A172 (cell line): ENCODE measurements at places on chromosomes 2 and 18. TPM values are rescaled to one million over a fixed set of nuclear protein-coding genes. Genes with fewer than 3 reads are reported as not detected.
A peak's percentile ranks its signal among the peaks of the same experiment; 100 is the strongest.

GRCh38 chr2:126100962-126101361 lies 555.0 kb upstream of the GYPC start:
- DNase-seq = no peak

DNA sequence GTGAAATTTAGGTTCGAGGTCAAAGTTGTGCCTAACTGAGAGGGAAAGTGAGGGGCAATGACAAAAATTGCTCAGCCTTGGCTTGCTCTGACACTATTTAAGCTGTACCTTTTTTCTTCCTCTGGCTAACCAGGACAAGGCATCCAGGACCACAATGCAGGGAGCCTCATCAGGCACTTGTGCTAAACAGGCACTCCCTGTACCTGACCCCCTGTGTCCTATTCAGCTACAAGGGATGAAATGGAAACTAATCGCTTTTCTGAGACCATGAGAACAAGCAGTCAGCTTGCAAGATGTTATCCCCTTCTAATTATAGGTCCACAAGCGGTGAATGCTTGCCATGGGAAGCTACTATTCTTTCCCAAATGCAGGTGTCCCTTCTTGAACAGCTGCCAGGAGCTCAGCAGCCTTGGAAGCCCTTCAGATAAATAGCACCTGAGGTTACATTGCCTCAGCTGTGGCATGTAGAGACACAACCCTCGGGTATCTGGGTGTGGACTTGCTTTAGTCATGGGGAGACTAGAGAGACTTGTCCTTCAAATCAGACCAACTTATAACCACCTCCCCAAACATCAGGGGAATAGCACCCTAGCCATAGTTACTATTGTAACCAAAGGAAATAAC lies 19.1 kb upstream of the ITGA6 start:
- DNase-seq = no peak

GRCh38 chr18:48472610-48473009 lies 63.4 kb upstream of the ZBTB7C start:
- DNase-seq = no peak

DNA sequence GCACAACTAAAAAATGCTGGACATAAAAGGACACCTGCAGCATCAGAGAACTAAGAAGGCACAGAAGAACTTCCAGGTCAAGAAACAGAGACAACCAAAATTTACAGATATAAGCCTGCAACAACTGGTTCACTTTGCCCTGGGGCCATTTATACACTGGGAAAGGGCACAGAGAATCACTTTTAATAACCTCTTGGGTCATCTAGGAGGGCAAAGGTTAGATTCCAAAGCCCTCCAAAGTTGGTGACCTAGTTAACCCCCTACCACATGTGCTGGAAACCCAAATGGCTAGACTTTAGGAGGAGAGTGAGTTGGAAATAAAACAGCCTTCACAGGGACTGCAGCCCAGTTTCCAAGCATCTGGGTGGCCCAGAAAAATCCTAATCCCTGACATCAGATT lies 3.3 kb downstream of the RNU4ATAC start:
- DNase-seq = no peak

DNA sequence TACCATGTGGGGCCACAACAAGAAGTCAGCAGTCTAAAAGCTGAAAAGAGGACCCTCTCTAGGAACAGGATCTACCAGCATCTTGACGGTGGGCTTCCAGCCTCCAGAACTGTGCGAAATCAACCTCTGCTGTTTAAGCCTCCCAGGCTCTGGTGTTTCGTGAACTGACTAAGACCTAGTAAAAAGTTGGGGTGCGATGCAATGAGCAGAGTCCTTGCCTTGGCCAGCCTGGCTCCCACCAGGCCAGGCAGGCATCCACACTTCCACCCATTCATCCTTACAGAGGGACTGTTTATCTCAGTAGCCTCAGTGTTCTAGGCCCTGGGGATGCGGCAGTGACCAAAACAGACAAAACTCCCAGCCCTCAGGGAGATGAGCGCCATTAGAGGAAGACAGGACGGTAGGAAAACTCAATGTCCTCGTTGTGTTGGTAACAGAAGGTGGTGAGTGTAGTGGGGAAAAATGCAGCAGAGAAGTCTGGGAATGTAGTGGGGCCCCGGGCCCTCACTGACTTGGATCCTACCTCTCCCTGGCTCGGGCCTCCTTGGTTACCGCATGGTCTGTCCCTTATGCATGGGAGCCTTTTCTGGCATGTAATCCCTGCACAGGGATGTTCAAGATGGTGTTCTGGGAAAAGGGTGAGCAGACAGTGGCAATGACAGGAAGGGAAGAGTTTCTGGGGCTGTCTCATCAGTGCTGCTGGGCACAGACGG lies 271.8 kb upstream of the HS6ST1 start:
- DNase-seq = no peak

DNA sequence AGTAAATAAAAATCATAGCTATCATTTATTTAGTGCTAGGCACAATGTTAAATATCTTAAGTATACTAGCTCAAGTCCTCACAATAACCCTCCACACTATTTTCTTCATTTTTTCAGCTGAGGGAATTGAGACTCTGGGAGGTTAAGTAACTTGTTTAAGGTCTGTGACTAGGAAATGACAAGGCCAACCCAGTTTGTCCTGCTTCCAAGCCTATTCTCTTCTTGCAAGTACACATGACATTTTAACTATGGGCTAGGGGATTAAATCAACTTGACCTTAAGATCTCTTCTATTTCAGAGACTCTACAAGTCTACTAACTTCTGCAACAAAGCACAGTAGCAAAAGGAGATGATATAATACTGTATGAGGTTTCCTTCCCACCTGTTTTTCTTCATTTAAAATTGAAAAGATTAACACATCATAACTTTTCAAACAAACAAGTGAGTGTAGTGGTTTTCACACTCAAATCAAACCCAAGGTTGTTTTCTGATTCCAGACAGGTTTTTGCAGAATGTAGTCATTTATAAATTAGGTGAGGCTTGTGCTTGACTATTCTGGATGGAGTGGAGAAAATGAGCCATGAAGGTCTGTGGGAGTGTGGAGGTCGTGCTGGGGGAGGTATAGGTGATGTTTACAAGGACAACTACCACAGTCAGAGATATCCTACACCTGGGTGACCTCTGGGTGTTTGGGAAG lies 57.0 kb downstream of the CD28 start:
- DNase-seq = no peak

GRCh38 chr18:58025733-58026132 lies 18.3 kb upstream of the NEDD4L start:
- peak; percentile 29 for DNase-seq

DNA sequence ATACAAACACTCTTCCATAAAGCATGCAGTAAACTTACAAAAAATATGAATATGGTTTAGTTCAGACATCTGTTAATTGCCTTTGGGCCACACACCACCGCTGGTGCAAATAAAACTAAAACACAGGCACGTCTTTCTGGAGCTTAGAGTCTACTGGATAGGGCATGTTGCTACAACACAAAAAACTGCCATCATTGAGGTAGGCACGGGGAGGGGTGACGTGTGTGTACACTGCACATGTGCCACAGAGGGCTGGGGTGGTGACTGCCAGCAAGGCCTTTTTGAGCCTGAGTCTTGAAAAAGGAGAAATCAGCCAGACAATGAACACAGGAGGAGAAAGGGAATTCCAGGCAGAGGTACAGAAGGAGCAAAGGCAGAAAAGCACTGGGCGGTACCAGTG lies 5.1 kb downstream of the SERPINE2 start:
- DNase-seq = no peak

DNA sequence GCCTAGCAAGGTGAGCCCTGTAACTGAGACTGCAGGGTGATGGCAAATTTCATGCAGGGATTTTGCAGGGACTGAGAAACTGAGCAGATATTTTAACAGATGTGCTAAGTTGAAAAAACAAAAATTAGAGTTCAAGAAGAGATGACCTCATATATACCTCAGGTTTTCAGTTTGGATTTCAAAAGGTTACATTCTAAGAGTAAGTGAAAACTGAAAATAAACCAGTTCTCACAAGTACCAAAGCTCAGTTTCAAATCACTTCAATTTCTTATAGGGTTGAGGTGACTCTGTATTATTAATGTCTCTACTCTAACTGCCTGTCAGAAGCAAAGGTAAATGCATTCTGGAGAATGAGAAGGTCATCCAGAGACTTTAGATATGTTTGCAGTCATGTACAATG lies 237.4 kb upstream of the VRK2 start:
- no peak for DNase-seq

DNA sequence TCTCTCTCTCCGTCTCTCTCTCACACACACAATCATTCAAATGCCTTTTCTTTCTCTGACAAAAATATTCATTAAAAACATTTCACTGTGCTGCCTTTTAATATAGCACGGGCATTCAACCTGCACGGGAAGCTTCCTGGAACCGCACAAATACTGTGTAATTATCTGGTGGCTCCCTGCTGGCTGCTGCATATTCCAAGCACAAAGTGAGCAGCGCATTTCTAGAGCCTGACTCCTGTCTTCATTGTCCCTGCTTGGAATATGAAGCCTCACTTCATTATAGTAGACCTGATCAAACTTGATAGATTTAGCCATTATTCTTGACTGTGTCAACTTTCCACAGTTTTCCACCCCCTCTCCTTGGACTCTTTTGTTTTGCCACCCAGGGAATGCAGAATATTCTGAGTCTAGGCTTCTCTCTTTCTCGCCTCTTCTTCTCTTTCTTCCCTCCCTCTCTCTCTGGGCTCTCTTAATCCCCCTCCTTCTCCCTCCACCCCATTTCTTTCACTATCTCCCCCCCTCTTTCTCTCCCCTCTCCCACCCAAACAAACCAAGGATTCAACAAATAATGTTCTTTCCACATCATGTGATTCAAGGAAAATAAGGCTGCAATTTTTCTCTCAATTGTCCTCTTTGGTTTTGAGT lies 672.1 kb upstream of the FANCL start:
- DNase-seq = no peak

DNA sequence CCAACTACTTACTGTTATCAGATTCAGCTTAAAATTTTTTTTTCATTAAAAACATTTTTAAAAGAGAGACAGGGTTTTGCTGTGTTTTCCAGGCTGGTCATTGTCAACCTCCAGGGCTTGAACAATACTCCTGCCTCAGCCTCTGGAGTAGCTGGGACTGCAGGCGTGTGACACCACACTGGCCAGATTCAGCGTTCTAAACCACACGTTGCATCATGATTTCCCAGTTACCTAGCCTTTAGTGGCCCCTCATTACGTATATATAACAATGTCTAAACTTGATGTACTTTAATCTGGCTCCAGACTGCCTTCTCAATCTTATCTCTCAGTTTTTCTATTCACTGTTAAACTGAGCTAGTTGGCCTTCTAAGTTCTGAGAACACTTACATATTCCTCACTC lies 89.6 kb downstream of the COMMD1 start:
- DNase-seq = no peak

- no peak for DNase-seq
Observed at GRCh38 chr2:172011812-172012575, 12.2 kb downstream of the METAP1D start.

PROKR1 gene
- total RNA-seq = not detected in 2 replicates

AQP12B gene
- not detected in 2 replicates for total RNA-seq

IL36B gene
- total RNA-seq = 0.19 TPM in 1 of 2 replicates, not detected in the other

SLC66A2 gene
- 22.8 and 26.2 TPM in 2 replicates for total RNA-seq
